GM13976 (cell line): ENCODE measurements at places on chromosomes 2 and 18.
A peak's percentile ranks its signal among the peaks of the same experiment; 100 is the strongest.

DNA sequence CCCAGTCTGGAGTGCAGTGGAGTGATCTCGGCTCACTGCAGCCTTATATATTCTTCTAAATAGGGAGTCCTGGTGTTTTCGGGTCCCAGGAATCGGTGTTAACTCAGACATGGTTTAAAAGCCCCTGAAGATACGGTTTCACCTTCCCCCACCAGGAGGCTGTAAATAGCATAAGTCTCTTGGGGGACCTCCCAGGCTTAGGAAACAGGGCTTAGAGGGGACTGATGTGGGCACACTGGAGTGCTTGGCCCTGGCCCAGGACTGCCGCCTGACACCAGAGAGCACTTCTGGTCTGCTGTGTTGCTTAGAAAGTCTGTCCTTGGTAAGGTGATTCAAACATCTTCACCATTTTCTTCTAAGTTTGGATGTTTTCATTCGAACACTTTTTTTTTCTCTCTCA is 39.7 kb upstream of the MAP4K4 start:
- DNase-seq, result no peak

DNA sequence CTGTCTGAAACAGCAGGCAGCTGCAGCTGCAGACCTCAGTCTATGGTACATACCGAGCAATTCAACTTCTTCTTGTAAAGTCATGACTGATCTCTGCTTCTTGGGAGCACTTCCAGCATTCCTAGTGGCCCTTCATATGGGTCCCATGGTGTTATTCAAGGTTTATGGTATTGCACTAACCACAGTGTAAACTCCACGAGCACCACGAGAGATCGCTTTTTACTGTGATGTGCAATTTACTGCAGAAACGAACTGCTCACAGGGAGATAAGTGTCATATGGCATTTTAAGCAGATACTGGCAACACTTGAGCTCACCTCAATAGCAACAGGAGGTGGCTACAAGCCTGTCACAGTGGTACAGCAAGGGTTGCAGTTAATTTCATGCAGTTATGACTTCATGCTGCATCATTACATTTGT is 38.6 kb upstream of the SH3BP4 start:
- no peak for DNase-seq

GRCh38 chr18:78768221-78768620 is 211.4 kb upstream of the SALL3 start:
- DNase-seq, result no peak

GRCh38 chr2:71586471-71586870 is 133.1 kb downstream of the DYSF start:
- no peak for DNase-seq

GRCh38 chr2:239678666-239679296 is 278.0 kb upstream of the HDAC4 start:
- no peak for DNase-seq

DNA sequence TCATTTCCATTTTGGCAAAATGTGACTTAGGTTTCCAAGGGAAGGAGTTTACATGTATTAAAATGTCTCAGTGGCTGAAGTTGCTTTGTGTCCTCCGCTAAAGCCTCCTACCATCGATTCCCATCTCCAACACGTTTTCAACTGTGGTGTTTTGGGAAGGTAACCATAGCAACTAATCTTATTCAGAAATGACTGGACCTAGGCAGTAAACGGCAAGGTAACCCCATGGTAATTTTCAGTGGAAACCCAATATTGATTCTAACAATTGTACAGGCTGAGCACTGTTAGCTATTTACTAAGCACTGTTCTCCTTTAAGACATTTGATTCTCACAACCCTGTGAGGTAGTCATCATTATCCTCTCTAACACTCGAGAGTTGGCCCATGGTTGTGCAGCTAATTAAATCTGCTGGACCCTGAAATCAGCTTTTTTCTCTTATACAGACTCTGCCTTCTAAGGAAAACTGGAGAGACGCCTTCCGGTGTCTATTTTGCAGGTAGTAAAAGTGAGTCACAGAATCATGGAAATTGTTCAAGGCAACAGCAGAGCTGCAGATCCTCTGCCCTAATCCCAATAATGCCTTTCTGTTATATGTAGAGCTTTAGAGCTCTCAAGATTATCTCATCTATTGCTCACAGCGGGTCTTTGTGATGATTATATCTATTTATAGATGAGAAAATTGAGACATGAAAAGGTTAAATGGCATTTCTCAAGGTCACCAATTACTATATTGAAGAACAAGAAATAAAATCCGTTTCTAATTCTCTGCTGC is 36.2 kb downstream of the FASTKD2 start:
- no peak for DNase-seq

GRCh38 chr2:109377976-109378375 is 235.8 kb downstream of the SEPTIN10 start:
- no peak for DNase-seq

DNA sequence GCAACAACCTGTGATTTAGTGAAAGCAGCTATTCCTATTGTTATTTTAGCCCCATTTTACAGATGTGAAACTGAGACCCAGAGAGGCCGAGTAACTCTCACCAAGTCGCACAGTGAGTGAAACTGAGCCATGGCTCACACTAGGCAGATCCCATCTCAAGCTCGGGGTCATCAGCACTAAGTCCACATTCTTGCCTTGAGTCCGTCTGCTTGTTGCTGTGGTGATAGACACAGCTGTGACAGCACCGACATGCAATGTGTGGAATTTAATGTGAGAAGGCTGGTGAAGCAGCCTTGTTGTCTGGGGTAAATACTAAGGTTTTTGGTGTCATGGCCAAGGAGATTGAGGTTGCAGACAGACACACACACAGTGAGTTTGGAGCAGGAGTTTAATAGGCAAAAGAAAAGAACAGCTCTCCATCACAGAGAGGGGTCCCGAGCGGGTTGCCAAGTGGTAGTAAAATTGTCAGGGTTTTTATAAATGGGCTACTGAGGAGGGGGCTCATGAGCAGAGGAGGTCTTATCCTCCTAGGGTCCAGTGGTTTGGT is 40.2 kb upstream of the GMCL1 start:
- DNase-seq, result no peak

DNA sequence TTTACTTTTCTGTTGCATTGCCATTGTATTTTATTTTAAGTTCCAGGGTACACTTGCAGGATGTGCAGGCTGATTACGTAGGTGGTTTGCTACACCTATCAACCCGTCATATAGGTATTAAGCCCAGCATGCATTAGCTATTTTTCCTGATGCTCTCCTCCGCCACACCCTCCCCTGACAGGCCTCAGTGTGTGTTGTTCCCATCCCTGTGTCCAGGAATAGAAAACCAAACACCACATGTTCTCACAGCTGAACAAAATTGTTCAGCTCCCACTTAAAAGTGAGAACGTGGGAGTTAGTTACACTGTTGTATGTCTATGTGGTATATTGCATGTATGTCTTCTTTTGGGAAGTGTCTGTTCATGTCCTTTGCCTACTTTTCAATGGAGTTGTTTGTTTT is 1631.7 kb downstream of the DPP10 start:
- no peak for DNase-seq

- DNase-seq, result peak; percentile 15
Observed at GRCh38 chr2:34096562-34097171, 497.6 kb upstream of the FAM98A start.

DNA sequence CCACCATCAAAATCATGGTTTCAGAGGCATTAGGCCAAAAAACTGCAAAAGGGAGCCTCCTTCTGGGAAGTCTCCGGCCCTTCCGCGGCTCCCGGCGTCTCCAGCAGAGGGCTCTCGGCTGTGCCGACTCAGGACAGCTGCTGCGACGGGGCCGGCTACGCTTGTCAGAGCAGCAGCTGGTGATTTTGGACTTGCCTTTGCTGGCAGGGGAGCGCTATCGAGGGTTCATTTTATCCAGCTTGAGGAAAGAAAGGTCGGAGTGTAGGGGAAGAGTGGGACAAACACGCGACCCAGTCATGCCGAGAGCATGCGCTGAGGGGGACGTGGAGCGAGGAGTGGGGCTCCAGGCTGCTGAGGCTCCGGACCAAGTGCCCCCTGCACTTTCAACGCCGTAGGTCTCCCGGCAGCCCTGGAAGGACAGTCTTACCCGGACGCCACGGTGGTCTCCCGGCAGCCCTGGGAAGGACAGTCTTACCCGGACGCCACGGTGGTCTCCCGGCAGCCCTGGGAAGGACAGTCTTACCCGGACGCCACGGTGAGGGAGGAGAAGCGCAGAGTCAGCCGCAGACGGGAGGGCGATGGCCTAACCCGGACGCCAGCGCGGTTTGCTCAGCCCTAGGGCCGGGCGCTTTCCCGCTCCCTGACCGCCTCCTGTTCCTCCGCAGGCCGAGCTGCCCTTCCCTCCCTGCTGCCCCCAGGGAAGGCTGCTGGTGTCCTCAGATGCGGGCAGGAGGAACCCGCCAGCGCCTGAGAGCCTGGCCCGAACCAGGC is 21.7 kb downstream of the DDX18 start:
- DNase-seq, result peak; percentile 85

DNA sequence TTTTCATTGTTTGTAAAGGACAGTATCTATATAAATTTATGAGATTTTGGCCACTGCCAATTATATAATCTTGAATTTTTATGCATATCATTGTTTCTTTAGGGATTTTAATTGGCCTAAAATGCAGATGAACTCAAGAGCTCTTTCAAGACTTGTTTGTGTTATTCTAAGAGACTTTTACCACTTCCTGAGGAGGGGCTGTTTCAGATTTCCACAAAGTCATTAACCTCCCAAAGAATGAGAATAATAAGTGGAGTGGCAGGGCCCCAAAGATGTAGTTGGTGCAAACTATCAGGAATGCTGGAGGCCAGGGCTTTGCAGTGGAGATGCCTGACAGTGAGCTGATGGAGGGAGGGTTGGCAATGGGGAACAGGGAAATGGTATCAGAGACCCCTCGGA is 15.5 kb upstream of the ACVR1 start:
- DNase-seq, result no peak
